Stimulated activated CD8-positive, alpha-beta memory T cell treated with anti-CD3 and anti-CD28 coated beads, Interleukin-2, amount 100 ng/mL, for 1 hour (primary cell): ENCODE measurements at places on chromosomes 1 and 21.

- no peak for DNase-seq
Observed at GRCh38 chr1:153336650-153337049, 12.0 kb downstream of the PGLYRP4 start.

DNA sequence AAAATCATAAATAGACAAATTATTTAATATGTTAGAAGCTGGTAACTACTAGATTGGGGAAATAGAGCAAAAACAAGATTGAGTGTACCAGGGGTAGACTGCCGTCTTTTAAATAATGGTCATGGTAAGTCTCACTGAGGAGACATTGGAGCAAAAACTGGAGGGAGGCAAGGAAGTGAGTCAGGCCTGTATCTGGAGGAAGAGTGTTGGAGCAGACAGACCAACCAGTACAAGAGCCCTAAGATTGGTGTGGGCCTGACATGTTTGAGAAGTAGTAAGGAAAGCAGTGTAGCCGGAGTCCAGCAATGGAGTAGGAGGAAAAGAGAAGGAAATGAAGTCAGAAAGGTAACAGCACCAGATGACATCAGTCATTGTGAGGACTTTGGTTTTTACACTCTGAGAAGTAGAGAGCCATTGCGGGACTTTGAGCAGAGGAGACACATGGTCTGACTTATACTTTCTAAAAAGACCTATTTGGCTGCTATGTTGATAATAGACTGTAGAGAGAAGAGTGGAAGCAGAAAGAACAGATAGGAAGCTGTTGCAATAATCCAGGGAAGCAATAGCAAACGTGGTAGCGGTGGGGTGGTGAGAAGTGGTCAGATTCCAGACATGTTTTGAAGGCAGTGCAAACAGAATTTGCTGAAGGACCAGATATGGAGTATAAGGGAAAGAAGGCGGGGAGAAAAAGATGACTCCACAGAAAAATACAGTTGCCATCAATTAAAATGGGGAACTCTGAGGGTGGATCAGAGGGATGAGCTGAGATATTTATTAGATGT, 44.7 kb upstream of the GJA5 start:
- DNase-seq = no peak

DNA sequence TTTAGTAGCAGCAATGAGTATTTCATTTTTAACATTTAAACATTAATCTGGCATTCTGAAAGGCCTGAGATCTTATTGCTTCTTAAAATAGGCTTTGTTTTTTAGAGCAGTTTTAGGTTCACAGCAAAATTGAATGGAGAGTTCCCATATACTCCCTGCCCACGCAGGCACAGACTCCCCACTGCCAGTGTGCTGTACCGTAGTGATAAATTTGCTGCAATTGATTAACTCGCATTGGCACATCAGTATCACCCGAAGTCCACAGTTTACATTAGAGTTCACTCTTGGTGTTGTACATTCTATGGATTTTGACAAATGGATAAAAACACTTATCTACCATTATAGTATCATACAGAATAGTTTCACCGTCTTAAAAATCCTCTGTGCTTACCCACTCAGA, 71.8 kb upstream of the ERRFI1 start:
- DNase-seq = no peak

DNA sequence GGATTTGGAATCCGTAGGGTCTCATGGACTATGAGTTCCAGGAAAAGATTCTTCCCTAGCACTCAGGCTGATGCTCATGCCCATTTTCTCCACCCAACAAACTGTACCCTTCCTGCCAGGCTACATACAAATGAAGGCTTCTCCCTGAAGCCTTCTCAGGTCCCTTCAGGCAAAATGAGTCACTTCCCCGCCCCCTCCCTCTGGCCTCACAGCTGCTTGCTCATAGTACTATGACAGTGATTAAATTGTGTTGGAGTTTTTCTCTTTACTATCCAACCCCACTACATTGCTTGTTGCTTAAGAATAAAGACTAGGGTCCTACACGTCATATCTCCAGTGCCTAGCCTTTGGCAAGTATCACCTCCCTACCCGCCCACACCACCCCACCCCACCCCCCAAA, 207.6 kb upstream of the NFIA start:
- DNase-seq = no peak

GRCh38 chr1:201766131-201766866, 62.7 kb upstream of the IPO9 start:
- no peak for DNase-seq
